ENCODE measurements at places on chromosomes 5 and 9.

GRCh38 chr5:37582202-37582601 is 203.1 kb downstream of the WDR70 start:
- DNase-seq, result no peak

GRCh38 chr9:91119679-91120078 is 242.0 kb downstream of the AUH start:
- no peak for DNase-seq

DNA sequence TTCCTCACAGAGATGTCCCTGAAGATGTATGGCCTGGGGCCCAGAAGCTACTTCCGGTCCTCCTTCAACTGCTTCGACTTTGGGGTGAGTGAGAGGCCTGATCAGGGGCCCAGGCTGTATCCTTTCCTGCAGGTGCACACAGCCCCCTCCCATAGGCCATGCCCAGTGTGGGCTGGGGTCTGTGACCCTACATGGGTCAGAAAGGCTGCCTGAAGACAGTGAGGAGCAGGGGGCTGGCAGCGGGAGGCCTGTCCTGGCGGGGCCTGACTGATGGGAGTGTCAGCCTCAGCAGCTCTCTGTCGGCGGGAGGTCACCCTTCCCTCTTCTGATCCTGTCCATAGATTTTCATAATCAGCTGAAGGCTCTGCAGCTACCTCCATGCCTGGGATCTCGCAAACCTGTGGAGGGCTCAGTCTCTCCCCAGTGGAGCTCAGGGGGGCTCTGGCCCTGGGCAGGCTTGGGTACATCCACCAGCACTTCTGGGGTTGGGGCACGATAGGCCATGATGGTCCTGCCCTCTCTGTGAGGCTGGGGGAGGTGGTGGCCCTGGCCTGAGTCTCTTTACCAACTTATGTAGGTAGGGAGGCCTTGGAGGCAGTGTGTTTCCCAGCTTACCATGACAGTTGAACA is 98.5 kb downstream of the CACNA1B start:
- DNase-seq, result no peak

GRCh38 chr9:133823189-133824105 is 85.3 kb upstream of the SARDH start:
- DNase-seq, result no peak

GRCh38 chr5:31343946-31344345 is 150.5 kb downstream of the CDH6 start:
- no peak for DNase-seq

All from iPS-NIHi11 (cell line).